CD4-positive, CD25-positive, alpha-beta regulatory T cell (primary cell): ENCODE measurements at places on chromosomes 12 and 14. TPM values are rescaled to one million over a fixed set of nuclear protein-coding genes. Genes with fewer than 3 reads are reported as not detected.

GRCh38 chr14:38311655-38312054 lies 55.8 kb upstream of the CLEC14A start:
- DNase-seq = no peak

GRCh38 chr12:1608713-1609119 lies 14.3 kb upstream of the FBXL14 start:
- DNase-seq = no peak

DNA sequence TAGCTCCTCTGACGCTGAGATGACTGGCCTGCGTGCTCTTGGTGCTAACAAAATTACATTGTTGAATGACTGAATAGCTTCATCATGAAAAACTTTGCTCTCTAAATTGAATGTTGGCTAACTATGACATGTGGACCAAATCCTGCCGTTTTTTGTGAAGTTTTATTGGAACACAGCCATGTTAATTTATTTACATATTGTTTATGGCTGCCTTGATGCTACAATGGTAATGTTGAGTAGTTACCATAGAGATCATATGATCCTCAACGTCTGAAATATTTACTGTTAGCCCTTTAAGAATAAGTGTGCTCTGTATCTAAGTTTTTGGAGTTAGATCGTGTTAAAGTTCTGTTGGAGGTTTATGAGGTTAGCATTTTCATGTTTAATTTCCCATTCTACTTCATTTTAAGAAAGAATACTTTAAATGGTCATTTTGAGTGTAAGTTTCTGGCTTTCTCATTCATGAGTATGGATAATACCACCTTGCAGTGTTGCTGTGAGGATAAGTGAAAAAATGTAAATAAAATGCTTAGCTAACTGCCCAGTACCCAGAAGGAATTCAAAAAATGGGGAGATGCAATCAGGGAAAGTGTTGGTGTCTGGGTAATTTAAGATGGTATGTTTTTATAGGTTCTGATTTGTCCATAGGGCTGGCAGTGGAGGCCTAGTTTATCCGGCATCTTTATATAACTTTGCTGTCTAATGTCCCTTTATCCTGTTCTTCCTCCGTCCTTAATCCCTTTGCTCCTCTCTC lies 35.3 kb downstream of the NUBPL start:
- DNase-seq = no peak

Gene CCDC177
- not detected for polyA plus RNA-seq

DNA sequence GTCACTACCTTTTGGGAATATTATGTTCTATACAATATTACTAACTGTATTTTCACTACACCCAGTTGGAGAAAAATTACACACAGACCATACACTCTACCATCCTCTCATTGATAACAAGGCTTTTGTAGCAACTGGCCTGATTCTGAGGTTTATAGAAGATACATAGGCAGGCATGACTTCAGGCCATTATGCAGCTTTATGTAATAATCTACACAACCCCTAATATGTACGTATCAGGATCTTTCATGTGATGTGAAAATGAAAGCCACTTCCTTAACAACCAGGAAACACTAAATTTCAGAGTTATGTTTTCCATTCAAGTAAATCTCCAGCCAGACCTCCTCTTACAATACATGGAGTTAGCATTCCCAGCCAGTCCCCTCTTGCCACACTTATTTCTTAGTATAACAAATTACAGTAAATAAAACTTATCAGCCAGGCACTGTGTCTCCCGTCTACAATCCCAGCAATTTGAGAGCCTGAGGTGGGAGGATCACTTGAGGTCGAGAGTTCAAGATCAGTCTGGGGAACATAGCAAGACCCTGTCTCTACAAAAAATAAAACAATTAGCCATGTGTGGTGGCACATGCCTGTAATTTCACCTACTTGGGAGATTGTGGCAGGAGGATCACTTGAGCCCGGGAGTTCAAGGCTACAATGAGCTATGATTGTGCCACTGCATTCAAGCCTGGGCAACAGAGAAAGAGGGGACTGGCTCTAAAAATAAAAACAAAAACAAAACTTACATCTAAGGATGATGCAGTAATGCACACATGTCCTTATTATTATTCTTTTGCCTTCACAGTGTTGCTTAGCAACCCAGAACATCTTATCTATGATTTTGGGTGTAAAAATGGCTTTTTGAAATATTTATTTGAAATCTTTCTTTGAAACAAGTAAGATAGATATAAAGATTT lies 10.4 kb upstream of the OSBPL8 start:
- DNase-seq = peak; percentile 20
